ENCODE measurements at places on chromosomes 2 and 18.
A peak's percentile ranks its signal among the peaks of the same experiment; 100 is the strongest.

- DNase-seq: no peak
Measured at GRCh38 chr2:23327416-23327815, 57.6 kb upstream of the KLHL29 start.

GRCh38 chr2:3736112-3736511 lies 32.7 kb downstream of the DCDC2C start:
- no peak for DNase-seq

- DNase-seq: peak; percentile 7
Measured at GRCh38 chr18:44579028-44579702, 101.5 kb upstream of the SETBP1 start.

DNA sequence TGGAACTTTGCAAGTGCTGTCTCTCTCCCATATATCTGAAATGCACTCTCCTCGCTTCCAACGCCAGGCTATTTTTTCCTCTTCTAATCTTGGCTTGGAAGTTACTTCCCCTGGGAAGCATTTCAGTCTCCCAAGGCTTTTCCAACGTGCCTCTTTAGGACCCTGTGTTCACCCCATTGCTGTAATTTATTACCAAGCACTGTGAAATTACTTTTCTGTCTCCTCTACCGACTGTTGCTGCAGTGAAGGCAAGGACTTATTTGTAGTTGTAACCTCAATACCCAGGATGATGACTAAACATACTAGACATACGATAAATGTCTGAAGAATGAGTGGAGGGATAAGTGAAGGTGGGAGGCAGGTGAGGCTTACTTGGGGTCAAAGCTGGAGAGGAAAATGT lies 163.7 kb downstream of the GALNT14 start:
- no peak for DNase-seq

DNA sequence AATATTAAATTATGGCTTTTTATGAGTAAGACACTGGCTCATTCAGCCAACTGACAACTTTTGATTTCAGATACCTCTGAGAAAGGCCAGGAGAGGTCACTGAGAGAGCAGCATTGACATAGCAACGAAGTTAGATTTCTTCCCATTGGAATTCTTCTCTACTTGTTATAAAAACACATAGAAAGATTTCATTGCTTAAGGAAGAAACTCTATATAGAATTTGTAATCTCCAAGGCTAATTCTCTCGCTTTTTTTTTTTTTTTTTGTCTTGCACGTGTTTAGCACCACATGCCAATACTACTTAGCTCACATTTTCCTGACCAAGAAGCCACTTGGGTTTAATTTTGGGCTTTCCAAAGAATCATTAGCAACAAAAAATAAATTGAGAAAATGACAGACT lies 233.7 kb downstream of the CALCRL start:
- DNase-seq: no peak

- no peak for DNase-seq
Measured at GRCh38 chr2:203625701-203626100, 80.7 kb upstream of the CD28 start.

GRCh38 chr2:215758691-215759090 lies 254.7 kb downstream of the MREG start:
- no peak for DNase-seq

DNA sequence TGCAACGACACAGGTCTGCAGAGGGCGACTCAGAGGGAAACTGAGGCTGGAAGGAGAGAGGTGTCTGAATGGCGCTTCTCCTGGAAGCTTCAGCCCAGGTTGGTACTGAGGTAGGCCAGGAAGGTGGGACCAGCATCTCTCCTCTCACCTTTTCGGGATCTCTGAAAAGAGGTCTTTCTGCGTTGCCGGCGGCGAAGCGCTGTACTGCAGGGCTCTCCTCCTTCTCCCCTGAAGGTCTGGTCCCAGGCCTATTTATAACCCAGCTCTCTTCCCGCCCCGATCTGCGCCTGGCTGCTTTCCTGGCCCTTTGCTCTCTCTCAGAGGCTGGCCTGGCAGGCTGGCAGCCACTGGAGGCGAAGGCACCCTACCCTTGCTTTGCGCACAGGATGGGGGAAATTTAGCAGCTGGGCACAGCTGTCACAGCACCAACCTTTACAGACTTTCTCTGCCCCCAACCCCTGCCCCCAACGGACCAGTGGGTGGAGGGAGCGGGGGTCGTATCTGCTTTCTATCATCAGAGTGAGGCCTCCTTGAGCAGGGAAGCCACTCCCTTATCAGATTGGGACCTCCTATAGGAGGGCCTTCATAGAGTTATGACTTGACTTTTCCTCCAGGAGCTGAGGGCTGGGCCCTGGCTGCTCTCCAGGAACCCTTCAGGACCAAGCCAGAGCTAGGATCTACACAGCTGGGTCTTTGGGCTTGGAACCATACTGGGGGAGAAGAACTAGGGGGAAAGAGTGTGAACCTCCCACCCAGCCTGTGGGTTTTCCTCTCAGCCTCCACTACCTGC lies 1.1 kb downstream of the DYSF start:
- no peak for DNase-seq

DNA sequence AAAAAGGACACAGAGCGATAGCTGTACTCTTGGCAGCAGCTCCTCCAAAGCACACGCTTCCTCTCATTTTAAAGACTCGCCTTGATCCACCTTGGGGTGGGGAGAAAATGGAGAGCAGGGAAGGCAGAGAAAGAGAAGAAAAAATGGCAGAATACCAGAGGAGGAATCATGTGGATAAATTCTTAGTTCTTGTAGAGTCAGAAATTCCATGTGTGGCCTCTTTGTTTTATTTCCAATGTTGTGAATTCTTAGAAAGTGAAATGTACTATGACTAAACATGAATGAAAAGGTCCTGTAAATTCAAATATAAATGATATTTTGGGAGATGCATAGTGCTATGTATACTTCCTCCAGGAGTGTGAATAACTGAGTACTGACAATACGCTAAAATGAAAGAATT lies 89.7 kb upstream of the SESTD1 start:
- DNase-seq: no peak

DNA sequence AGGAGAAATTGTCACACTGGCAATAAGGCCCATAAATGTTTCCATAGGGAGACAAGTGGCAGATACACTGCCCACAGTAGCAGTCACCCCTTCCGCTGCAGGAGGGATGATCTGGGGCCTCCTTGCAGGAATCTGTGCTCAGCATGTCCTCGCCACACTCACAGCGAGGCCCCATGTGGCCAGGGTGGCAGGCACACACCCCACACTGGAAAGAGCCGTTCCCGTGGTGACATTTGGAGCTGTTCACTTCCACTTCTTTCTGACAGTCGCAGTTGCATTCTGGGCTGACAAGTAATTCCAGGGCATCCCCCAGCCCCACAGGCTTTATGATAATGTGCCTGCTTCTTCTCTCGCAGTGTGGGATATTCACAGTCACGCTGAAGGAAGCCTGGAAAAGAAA lies 62.6 kb downstream of the ITGB6 start:
- no peak for DNase-seq

DNA sequence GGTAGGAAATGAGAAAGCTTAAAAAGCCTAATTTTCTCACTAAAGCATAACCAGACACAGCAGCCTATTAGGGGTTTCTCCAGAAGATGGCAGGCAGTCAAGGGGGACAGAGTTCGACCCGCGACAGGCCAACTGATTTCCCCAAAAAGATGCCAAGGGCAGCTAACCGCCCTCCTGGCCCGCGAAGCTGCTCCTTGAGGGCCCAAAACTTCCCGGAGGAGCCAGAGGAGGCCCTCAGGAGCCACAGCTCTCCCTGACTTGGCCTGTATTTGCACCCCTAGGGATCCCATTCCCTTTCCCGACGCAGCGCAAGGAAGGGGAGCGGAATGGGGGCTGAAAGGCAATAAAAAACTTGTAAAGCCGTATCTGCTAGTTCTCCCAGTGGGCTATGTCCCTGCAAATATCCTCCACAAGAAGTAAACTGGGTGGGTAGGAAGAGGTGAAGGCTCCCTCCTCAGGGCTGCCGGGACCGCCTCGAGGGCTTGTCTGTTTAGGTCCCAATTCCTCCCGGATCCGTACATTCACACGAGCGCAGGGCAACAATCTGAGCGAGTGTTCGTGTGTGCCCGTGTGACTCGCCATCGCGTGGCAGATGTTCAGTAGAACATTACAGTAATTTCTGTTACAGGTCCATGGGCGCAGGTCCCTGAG lies 756 bp upstream of the NAGK start:
- DNase-seq: no peak

DNA sequence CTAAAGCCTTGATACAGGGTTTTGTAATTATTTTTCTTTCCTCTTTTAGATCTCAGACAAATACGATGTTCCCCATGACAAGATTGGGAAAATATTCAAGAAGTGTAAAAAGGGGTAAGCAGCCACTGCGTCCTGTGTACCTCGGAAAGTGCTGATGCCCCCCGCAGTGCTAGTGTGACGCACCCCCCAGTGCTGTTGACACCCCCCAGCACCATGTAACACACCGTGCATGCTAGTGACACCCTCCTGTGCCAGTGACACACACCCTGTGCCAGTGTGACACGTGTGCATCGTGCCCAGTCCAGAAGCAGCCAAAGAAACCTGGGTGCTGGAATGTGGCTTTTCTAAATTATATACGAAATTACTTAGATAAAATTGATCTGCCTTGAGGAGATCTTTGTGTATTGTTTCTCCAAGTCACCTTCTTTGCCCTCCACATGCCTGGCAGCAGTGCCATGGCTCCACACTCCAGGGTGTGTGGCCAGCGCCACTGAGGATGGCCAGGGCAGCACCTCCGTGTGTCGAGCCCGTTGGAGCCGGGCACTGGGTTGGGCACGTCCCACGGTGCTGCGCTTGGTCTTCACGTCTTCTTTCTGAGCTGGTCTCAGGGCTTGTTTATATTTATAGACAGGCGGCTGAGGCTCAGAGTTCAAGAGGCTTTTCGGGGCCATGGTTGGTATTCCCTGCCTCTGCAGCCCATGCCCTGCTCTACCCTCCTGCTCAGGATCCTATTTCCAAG lies 44.3 kb upstream of the KLF11 start:
- DNase-seq: no peak

Data from COR-L47 (cell line).